ENCODE measurements at places on chromosomes 3 and 15. TPM values are rescaled to one million over a fixed set of nuclear protein-coding genes. Genes with fewer than 3 reads are reported as not detected.

GRCh38 chr3:117281371-117281770, 571.8 kb downstream of the TUSC7 start:
- H3K27ac ChIP-seq, result no peak overlapping the region
- no peak overlapping the region for H3K4me3 ChIP-seq
- no peak for DNase-seq
- peaks cover 10% of the 10 kb centered on the region for H3K4me1 ChIP-seq
- H3K27me3 ChIP-seq, result no peaks in the 10 kb centered on the region

ZNF620 gene
- 1.3 TPM for total RNA-seq

RPP25 gene
- 59.4 TPM for total RNA-seq

GRCh38 chr3:16085884-16086608, 88.4 kb upstream of the GALNT15 start:
- no peaks in the 10 kb centered on the region for H3K36me3 ChIP-seq
- peak overlapping the region; percentile 22 for H3K27ac ChIP-seq
- DNase-seq, result no peak
- H3K4me1 ChIP-seq, result peaks cover 23% of the 10 kb centered on the region
- H3K4me3 ChIP-seq, result no peak overlapping the region

UROC1 gene
- total RNA-seq, result not detected

All from stomach (tissue), 19 donors.